ENCODE measurements at places on chromosomes 13 and 19. TPM values are rescaled to one million over a fixed set of nuclear protein-coding genes. Genes with fewer than 3 reads are reported as not detected.
A peak's percentile ranks its signal among the peaks of the same experiment; 100 is the strongest.

LRP3 gene
- 96.2 TPM for total RNA-seq

ZNF302 gene
- 74.1 TPM for total RNA-seq

EFNA2 gene
- 8.1 TPM for total RNA-seq

SHISA7 gene
- 4.2 TPM for total RNA-seq

ZNF653 gene
- total RNA-seq: 8.3 TPM

TMED1 gene
- total RNA-seq: 11.5 TPM

CCDC70 gene
- total RNA-seq: not detected

GNA15 gene
- total RNA-seq: 1.9 TPM

COX6B2 gene
- not detected for total RNA-seq

RPL21 gene
- 1,031 TPM for total RNA-seq

ZNF729 gene
- total RNA-seq: not detected

WDR62 gene
- total RNA-seq: 0.78 TPM

LILRB3 gene
- total RNA-seq: not detected

LILRB5 gene
- total RNA-seq: 0.16 TPM

FGF22 gene
- total RNA-seq: 0.62 TPM

GRCh38 chr13:113879017-113879416 is 15.1 kb upstream of the GAS6 start:
- no peak for DNase-seq

DNA sequence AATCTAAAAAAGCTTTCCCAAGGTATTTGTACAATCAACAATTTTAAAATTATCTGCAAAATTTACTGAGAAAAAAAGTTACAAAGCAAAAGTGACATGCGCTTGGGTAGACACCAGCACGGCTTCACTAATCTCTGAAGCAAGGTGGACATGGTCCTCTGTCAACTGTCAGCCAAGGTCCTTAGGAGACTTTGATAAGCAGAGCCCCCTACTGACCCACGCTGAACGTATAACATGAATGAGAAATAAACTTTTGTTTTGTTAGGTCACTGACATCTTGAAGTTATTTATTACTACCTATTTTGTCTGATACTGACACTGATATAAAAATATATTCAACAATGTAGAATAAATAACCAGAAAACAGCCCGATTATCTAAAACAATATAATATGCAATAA is 100.7 kb upstream of the OBI1 start:
- DNase-seq: no peak

DNA sequence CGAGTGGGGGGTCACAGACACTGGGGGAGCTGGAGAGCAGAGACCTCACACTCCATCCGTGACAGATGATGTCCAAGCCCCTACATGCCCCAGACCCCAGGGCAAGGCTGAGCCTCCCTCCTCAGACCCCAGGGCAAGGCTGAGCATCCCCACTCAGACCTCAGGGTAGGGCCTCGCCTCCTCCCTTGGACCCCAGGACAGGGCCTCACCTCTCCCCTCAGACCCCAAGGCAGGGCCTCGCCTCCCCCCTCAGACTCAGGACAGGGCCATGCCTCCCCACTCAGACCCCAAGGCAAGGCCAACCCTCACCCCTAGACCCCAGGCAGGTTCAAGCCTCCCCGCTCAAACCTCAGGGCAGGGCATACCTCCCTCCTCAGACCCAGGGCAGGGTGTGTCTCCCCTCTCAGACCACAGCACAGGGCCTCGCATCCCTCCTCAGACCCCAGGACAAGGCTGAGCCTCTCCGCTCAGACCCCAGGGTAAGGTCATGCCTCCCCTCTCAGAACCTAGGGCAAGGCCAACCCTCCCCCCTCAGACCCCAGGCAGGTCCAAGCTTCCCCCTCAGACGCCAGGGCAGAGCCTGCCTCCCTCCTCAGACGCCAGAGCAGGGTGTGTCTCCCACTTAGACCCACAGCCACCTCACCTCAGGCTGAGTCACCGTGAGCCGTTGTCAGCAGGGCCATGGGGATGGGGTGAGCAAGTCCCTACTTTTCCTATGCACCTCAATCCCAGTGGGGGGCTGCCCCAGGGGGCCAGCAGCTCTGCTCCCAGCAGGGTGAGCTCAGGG is 1.7 kb upstream of the S1PR4 start:
- DNase-seq: no peak

DNA sequence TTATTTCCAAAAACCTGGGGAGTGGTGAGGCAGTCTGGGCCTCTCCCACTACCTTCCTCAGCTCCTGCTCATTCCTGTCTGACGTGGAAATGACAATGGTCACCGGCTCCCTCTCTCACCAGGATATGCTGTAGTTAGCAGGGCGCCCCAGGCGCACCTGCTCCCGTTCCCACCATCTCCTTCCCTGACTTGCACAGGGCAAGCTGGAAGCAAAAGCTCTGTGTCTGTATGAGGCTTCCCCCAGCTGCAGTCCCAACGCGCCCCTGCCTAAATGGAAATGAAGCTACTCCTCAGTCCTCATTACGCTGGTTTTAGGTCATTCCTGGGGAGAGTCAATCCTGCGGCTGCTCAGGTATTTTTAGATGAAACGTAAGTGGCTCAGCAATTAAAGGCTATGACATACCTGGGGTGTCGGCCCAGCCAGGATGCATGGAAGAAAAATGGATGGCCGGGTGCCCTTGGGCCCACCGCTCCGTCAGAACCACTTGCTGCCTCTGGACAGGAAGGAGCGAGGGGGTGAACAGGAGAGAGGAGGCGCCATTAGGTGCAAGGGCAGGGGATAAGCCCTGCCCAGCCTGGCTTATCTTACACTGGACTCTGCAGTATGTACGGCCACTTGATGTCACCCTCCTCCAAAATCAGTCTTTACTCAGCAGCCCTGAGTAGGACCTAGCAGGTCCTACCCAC is 32.4 kb downstream of the DHRS12 start:
- DNase-seq: no peak

DNA sequence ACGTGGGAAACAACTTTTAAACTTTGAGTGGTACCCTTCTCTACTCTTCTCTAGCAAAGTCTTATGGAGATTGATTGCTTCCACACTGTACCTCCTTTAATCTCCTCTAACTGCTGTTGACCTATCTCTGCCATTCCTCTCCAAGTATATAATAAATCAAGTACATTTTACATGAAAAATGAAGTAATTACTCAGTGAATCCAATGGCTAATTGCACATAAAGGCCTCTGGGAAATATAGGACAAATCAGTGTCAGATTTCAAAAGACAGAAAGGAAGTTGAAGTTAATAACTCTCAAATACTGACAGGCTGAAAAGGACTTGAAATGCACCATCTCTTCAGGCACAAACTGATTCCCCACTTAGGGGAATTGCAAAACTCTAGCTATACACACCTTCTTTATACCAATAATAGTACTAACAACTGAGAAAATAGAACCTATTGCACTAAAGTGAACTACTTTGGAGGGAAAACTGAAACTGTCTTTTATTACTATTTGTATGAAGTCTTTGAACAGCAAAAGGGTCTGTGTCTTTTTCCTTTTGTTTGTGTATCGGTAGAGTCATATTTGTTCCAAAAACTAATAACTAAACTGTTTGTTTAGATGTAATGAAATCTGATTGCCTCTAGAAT is 701.1 kb downstream of the PCDH9 start:
- DNase-seq: no peak

GRCh38 chr13:65965501-65965900 is 1264.6 kb downstream of the PCDH9 start:
- DNase-seq: no peak

DNA sequence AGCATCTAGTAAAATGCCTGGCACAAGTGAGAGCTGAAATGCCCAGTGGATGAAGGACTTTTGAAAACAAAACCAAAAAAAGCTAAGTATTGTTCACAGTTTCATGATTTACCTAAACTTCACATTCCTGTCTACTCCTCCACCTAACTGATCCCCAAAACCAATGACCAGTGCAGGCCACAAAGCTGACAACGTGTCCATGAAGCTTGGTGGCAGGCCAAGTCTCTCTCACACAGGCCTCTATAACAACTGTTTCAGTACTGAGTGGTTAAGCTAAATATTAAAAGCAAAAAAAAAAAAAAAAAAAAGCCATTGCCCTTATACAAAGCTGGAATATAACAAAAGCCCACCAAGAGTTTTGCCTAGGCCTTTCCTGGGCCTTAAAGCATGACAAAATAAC is 36.4 kb downstream of the STK24 start:
- DNase-seq: no peak

GRCh38 chr19:10398819-10399218 is 4.5 kb downstream of the CDC37 start:
- no peak for DNase-seq

GRCh38 chr13:110057052-110057451 is 249.9 kb downstream of the COL4A1 start:
- no peak for DNase-seq

GRCh38 chr13:81722456-81722855 is 1381.5 kb upstream of the SPRY2 start:
- DNase-seq: no peak

GRCh38 chr13:33191425-33192210 is 93.9 kb downstream of the STARD13 start:
- no peak for DNase-seq

DNA sequence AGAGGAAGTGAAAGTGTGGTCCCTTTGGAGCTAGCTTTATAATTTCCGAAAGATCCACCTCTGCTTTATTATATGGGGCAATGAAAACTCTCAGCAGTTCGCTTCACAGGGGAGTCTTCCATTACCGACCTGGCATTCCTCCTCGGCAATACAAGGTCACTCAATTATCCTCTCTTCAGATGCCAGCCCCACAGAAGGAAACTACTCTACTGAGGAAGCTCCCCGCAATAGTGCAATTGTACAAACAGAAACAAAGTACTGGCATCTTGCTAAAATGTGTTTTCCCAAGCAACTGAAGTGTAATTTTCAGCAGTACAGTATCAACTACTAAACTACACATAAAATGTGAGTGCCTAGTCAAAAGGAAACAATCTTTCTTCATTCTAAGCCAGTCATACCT is 702.0 kb downstream of the PCDH9 start:
- DNase-seq: no peak

- DNase-seq: no peak
Measured at GRCh38 chr13:80496721-80497397, 155.9 kb upstream of the SPRY2 start.

DNA sequence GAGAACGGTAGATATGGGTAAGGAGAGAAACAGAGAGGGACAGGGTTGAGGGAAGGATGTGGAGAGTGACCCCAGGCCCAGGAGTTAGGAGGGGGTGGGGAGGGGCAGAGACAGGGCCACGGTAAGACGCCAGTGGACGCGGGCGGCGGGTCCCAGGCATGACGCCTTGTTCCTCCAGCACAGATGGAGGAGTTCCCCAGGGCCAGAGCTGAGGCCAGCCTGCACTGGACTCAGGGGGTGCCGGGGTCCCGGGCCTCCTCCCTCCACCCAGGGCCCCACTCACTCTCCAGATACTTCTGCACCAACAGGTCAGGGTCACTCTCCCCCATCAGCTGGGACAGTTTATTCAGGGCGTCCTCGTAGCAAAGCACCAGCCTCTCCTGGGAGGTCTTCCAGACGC is 22.0 kb upstream of the EMP3 start:
- no peak for DNase-seq

GRCh38 chr13:31035185-31035965 is 102.9 kb downstream of the TEX26 start:
- peak; percentile 59 for DNase-seq

DNA sequence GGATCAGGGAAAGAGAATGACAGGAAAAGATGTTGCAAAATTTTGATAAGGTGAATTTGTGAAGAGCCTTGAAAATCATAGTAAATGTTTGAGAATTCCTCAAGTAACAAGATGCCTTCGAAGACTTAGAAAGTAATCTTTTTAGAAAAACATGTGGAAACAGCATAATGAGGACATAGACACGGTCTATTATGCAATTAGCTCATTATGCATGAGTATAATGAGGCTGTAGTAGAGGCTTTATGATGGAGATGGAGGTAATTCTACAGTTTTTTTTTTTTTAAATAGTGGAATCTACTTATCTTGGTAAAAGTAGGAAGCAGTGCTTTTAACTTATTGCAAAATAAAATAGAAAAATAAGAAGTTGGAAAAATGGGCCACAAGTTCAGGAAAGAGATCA is 1329.1 kb upstream of the SPRY2 start:
- DNase-seq: no peak

DNA sequence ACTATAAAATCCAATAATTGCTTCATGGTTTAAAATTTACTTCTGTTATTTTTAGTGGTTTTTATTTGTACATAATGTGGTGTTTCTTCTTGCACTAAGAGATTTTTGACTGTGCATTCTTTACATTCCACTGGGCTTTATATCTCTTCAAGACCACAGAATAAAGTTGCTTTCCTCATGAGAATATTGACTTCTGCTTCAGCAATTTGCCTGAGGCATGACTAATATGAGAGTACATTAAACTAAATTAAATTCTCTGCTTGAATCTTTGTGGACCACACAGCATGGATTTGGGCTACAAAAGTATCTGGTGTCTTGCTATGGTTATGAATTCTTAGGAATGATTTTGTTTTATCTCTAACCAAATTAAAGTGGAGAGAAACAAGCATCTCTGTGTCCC is 1463.4 kb upstream of the PCDH20 start:
- no peak for DNase-seq

- DNase-seq: no peak
Measured at GRCh38 chr13:82934000-82934399, 948.3 kb downstream of the SLITRK1 start.

GRCh38 chr13:110044551-110045111 is 258.2 kb upstream of the IRS2 start:
- no peak for DNase-seq

GRCh38 chr13:100491164-100491842 is 97.3 kb downstream of the GGACT start:
- DNase-seq: no peak

GRCh38 chr13:107422421-107422820 is 792.9 kb downstream of the LIG4 start:
- DNase-seq: no peak

DNA sequence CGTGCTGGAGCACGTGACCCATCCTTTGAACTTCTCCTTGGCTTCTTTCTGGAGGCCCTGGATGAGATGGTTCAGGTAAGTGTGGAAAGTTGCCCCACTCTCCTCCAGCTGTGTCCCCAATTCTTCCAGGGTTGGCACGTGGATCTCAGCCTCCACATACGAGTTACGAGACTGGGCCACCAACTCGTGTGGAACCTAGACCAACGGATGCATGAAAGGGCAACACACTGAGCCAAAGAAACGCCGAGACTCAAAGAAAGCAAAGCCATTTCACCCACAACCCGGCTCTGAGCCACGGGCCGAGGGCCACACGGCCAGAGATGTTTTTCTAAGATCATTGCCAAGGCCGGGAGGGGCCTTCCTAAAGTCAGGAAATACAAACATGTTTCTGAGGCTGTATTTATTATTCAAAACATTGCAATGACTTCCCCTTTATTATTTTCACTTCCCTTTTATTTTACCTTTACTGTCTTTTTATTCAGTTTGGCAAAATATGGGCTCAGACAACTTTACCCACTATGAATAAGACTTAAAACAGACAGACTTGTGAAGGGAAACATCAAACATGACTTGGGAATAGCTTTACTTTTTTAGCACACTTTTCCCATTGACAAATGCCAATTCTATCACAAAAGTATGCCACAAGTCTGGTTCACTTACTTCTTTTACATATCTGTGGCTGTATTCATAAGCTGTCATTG is 94.6 kb downstream of the KL start:
- DNase-seq: no peak

GRCh38 chr19:35151273-35152065 is 3.1 kb upstream of the FXYD5 start:
- no peak for DNase-seq

GRCh38 chr19:33246709-33247440 is 21.2 kb upstream of the SLC7A10 start:
- no peak for DNase-seq

Data from occipital lobe (tissue), 3 donors.